Sciatic nerve (tissue), 2 donors: ENCODE measurements at places on chromosomes 4 and X. TPM values are rescaled to one million over a fixed set of nuclear protein-coding genes. Genes with fewer than 3 reads are reported as not detected.

- no peak for DNase-seq
Observed at GRCh38 chr4:61175495-61175894, 24.6 kb upstream of the ADGRL3 start.

The REST gene
- 41.7 TPM for total RNA-seq

The ATP1B4 gene
- total RNA-seq, result not detected

DNA sequence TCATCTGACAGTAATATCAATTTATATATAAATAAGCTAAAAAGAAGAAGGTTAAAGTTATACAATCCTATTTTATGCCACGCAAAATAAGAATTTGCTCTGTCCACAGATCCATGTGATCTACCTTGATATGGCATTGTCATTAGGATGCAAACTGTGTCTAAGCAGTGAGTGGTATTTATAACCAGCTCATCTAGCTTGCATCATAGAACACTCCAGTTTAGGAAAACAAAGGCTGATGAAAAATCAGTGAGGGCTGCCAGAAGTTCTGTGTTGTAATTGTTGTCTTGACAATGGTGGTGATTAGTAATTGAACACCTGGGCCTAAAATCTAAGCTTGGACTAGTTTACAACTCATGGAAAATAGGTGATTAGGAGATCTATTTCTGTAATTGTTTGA lies 111.0 kb downstream of the CPE start:
- DNase-seq, result no peak

DNA sequence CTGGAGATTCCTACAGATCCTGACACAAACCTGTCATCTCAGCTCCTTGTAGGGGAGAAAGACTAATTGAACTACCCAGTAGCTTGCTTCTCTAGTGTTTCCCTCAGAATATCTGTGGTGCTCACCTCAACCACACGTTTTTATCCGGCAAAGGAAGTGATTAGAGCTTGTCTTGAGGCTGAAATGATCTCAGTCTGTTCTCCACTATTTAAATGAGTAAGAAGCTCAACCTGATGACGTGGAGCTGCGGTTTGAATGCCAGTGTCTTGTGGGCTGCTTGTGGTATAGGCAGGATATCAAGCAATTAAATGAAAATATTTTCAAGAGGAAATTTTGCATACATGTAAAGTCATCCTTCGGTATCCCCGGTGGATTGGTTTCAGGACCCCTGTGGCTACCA lies 270.2 kb downstream of the TLL1 start:
- no peak for DNase-seq

GRCh38 chrX:22674932-22675331 lies 324.8 kb upstream of the DDX53 start:
- no peak for DNase-seq

DNA sequence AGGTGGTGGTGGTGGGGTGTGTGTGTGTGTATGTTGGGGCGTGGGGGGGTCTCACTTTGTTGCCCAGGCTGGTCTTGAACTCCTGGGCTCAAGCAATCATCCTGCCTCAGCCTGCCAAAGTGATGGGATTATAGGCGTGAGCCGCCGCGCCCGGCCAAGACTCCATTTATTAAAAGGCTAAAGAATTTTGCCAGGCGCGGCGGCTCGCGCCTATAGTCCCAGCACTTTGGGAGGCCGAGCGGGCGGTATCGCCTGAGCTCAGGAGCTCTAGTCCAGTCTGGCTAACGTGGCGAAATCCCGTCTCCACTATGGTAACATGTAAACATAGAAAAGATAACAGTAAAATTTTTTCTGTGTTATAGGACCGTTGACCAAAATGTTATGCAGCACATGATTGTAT lies 3.7 kb upstream of the UBA1 start:
- DNase-seq, result no peak

DNA sequence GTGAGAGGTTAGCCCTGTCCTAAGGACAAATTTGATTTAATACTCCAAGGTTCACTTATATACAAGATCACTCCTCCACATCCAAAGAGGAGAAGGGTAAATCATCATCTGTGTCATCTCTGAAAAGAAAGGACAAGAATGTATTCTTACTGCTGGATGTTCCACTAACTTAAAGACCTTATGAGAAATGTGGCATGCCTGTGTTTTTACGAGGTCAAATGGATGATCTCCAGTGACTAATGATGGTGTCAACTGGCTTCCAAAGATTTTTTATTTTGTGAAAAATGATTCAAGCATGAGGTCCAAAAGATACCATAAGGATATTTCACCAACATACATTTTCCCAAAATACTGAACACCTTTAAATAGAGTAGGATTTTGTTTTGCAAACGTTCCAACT lies 143.4 kb downstream of the PTCHD1 start:
- no peak for DNase-seq

DNA sequence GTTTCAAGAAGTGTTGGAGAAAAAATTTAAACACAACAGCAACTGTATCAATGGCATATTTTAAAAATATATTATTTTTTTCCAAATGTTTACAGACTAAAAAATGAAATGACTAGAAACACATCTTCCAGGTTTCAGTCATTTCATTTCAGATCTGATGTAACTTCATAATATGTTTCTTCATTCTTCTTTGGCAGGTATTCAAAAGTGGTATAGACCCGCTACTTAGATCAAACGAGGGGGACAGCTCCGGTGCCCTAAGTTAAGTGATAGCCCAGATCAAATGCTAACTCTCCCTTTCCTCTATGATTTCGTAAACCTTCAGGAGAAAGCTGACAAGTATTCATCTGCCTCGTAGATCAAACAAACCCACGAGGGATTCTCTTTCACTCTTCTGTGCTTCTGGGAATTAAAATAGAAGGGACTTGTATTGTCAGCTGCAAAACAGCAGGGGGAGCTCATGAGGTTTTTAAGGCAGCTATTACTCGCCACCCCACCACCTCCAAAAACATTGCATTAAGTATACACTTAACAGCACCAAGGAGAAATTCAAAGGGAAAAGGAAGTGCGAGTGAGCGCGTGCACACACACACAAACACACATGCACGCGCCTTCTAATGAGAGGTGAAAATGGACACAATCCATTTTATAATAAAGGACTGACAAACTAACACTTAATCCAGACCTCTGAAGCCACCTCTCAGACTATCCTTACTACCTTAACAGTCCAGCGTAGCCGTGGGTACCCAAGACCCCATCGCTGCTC lies 21.4 kb downstream of the HELT start:
- no peak for DNase-seq
